Large intestine (tissue), 12 donors: ENCODE measurements at places on chromosomes 5 and 9. TPM values are rescaled to one million over a fixed set of nuclear protein-coding genes. Genes with fewer than 3 reads are reported as not detected.

The MOB3B gene
- 34.7 TPM for polyA plus RNA-seq

DNA sequence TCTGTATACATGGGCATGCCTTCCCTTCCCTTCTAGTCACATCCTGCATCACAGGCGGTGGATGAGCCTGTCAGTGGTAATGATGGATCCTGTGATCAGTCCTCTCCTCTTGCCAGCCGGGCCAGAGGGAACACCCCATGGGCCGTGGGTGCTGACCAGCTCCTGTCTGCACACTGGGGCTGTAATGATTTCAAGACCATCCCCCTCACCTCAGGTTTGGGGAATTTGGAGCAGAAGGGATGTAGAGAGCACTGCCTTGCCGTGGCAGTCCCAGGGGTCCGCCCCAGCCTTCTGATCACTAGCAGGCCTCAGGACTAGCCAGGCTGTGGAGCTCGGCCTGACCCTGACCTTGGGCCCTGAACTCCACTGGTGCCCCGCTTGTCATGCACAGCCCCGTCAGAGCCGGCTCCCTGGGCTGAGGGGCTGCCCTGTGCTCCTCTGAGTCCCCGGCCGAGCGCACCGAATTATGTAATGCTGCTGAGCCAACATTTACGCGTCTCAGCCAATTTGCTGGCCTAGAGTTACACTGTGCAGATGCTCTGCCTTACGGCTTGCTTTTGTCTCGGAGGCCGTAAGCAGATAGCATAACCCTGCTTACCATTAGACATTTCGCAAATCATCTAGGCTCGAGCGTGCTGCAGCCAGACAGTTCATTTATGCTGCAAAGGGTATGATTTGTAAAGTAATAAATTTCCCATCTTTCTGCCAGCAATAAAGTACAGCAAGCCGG lies 155.3 kb downstream of the MACROH2A1 start:
- DNase-seq, result no peak

The CYLC2 gene
- polyA plus RNA-seq, result not detected

DNA sequence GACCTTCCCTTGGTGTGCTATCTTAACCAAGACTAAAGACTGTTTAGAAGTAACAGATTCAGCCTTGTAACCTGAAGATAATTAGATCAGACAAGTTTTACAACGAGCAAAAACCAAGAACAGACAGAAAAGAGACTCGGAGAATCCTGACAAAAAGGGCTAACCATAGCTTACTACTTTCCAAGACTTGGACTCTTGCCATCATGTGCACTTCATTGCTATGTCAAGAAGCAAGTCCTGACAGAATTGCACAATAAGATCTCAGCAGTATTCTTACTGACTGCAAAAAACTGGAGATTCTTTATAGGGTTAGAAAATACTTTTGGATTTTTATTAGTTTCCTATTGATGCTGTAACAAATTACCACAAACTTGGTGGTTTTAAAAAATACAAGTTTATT lies 1539.0 kb upstream of the NUDT12 start:
- no peak for DNase-seq

GRCh38 chr9:20566401-20566800 lies 55.9 kb downstream of the MLLT3 start:
- DNase-seq, result no peak

The PCDHB3 gene
- polyA plus RNA-seq, result 1.1 TPM

DNA sequence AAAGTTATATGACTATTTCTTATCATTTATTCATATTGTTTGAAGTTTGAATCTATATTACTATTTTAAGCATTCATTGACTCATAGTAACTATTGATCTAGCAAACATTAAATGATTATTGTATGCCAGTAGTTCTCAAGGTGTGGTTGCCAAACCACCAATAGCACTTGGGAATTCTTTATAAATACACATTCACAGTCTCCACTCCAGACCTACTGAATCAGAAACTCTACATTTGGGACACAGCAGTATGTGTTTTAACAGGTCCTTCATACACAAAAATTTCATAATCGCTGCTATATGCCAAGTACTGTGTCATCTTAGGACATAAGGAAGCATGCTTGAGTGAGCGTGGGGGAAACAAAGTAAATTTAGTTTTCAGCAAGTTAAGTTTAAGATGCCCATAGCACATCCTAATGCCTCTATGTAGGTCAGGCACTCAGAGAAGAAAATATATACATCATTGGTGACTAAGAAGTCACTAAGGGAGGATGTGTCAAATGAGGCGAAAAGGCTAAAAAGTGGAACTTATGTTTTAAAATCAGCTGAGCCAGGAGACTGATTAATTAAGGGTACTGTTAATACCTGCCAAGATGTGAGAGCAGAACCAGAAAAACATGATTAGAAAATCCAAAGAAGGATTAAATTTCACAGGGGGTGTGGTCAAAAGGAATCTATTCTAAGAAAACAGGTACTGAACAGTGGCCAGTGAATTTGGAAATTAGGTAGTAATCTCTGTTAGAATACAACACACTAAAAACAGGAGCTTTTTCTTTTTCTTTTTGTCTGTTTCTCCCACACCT lies 340.8 kb downstream of the HCN1 start:
- DNase-seq, result no peak

GRCh38 chr9:120137186-120137840 lies 442.7 kb downstream of the CDK5RAP2 start:
- no peak for DNase-seq

The NCS1 gene
- 14.7 TPM for polyA plus RNA-seq

DNA sequence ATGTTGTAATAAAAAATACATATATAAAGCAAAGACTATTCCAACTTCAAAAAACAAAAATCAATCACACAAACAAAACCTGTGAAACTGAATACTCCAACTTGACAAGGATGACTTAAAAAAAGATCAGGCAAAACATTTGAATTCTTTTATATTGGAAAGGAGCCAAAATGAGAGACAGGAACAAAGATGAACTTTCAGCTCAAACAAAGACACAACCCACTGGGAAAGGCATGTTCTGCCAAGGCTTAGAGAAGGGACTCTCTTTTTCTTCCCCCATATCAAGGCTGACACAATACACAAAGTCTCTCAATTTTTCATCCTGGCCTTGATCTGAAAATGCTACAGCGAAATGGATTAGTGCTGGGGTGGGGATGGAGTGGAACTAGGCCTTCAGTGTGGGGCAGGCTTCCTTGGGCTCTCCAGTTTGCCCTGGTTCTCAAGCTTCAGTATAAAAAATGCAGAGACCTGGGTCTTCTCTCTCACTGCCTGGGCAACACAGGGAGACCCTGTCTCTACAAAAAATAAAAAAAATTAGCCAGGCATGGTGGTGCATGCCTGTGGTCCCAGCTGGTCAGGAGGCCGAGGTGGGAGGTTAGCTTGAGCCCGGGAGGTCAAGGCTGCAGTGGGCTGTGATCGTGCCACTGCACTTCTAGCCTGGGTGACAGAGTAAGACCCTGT lies 11.6 kb upstream of the FAM169A start:
- no peak for DNase-seq

The AK8 gene
- 2.6 TPM for polyA plus RNA-seq

The CAVIN4 gene
- 1.0 TPM for polyA plus RNA-seq

The KCNN2 gene
- polyA plus RNA-seq, result 0.48 TPM

The ZNG1A gene
- polyA plus RNA-seq, result 50.7 TPM

The ZNF883 gene
- polyA plus RNA-seq, result 2.6 TPM

- no peak for DNase-seq
Measured at GRCh38 chr5:16582081-16582480, 34.7 kb downstream of the RETREG1 start.

DNA sequence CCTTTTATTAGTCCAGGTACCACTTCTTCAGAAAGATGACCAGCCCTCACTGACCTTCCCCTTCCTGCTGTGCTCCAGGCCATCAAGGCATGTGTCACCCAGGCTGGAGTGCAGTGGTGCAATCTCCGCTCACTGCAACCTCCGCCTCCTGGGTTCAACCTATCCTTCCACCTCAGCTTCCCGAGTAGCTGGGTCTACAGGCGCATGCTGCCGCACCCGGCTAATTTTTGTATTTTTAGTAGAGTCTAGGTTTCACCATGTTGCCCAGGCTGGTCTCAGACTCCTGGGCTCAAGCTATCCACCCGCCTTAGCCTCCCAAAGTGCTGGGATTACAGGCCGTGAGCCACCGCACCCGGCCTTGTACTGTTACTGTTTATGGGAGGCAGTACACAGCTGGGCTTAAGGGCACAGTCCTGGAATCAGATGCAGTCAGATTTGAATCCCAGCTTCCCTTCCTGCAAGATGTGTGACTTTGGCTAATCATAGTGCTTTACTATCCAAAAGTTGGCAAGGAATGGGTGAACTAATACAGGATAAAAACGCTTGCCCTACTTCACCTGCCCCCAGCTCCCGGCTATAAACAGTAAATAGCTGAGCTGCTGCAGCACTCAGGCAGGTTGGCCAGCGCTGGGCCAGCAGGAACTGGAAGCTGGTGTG lies 483 bp upstream of the EIF4EBP3 start:
- no peak for DNase-seq

The SLC34A1 gene
- not detected for polyA plus RNA-seq

The KCTD16 gene
- 2.6 TPM for polyA plus RNA-seq

DNA sequence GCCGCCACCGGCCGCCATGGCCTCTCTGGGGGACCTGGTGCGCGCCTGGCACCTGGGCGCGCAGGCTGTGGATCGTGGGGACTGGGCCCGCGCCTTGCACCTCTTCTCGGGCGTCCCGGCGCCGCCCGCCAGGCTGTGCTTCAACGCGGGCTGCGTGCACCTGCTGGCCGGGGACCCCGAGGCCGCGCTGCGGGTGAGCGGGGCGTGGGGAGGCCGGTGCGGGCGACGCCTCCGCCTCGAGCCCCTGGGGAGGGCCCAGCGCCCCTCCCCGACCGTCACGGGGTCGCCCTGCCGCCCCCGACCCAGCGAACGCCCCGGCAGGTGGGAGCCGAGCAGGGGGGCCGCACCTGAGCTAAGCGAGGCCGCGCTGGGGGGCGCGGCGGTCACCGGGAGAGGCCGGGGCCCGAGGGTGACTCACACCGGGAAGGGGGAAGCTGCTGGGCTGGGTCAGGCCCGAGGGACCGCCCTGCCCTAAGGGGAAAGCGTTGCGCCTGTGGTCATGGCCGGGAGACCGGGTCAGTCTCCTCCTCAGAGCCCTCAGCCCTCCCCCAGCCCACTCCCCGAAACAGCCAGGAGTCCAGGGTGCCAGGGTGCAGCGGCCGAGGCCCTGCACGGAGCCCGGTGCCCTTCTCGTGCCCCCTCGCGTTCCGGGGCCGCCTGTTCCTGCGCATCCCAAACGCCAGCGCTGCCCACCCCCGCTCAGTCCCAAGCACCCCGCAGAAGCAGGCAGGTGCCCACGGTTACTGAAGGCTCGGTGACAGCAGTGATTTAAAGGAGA lies 510 bp downstream of the NOXA1 start:
- DNase-seq, result peak; percentile 77
